Liver (tissue), 10 donors: ENCODE measurements at places on chromosomes 3 and 15.

GRCh38 chr15:63502137-63502766, 2.1 kb upstream of the USP3 start:
- DNase-seq, result no peak

DNA sequence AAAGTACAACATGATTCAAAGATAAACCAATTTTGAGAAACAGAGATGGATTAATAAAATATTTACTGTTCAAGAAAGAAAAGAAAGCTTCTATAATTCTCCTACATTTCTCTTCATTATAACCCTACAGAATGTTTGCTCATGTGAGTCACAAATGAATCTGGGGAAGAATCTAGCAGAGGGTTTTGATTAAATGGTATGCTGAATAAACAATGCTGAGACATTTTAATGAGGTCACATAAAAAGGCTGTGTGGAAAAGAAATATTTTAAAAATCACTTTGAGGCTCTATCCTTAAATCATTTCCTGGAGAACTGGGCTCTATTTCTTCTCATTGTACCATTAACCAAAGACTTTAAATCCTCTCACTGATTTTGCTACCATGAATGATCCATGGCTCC, 727.7 kb downstream of the NTRK3 start:
- DNase-seq, result no peak

GRCh38 chr3:168295027-168295426, 199.3 kb upstream of the GOLIM4 start:
- no peak for DNase-seq

GRCh38 chr15:85786781-85787114, 8.0 kb downstream of the KLHL25 start:
- DNase-seq, result no peak

DNA sequence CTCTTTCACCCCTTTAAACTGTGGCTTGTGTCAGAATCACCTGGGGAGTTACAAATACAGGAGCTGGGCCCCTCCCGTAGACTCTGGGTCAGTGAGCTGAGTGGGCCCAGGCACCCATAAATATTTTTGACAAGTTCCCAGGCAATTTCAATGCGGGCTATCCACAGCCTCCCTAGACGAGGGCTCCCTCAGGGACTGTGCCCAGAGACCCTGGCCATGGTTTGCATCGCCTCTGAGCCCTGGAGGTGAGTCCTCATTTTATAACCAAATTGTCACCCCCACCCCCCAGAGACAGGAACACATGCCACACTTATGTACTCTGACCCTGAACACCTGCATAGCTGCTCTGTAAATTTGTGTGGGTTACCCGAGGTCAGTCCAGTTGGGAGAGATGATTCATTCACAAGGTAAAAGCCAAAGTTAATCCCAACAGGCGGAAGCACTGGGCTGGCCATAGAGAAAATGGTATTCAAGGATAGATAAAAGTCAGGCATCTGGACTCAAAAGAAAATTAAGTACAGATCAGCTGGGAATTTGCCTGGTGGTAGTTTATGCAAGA, 146.5 kb upstream of the SLC6A11 start:
- DNase-seq, result no peak

GRCh38 chr3:72548461-72548860, 299.8 kb downstream of the SHQ1 start:
- DNase-seq, result no peak

DNA sequence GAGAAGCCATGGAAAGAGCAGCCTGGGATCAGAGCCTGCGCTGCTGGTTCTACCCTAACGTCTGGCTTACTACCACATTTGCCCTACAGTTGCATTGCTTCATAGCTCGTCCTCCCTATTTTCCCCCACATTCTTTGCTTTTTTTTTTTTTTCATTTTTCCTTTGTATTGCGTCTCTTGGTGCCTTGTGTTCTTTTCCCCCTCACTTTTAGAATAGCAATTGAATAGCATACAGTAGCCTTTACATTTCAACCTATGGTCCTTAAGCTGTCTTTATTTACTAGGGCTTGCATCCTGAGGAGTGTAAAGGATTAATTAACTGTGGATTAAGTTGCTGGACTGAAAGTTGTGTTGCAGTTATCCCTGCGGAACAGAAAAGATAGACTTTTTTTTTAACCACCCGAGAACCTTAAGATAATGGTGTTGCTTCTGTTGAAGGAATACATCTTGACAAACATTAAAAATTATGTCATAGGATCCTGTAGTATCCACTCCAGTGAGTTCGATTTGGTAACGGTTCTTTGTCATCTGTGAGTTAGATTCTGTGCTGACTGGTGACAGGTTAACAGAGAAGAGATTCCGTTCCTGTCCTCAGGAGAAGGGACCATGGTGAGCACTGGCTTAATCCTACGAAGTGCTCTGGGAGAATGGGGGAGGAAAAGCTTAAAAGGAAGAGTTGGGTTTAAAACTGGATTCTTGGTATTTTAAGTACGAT, 417.4 kb upstream of the NAALADL2 start:
- no peak for DNase-seq
